ENCODE measurements at places on chromosomes 11 and 22. TPM values are rescaled to one million over a fixed set of nuclear protein-coding genes. Genes with fewer than 3 reads are reported as not detected.

DNA sequence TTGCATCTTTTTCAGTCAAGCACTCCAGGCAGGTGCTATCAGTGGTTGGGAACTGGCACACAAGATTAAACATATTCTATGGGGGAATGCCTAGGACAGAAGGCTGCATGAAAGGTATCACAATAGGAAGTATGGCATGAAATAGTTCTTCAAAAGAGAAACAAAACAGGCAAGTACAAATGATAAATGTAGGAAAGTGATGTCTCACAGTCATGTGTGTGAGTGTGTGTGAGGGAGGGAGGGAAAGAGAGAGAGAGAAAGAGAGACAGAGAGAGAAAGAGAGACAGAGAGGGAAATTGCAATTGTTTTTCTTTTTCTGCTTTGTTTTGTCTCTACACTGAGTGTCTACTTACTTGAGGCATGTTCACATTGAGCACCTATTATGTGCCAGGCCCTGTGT is 456.3 kb downstream of the MIAT start:
- no peak overlapping the region for H3K27ac ChIP-seq
- H3K27me3 ChIP-seq, result no peaks in the 10 kb centered on the region
- no peak overlapping the region for H3K4me3 ChIP-seq
- peaks cover 18% of the 10 kb centered on the region for H3K4me1 ChIP-seq
- no peaks in the 10 kb centered on the region for H3K36me3 ChIP-seq
- no peak for DNase-seq

DNA sequence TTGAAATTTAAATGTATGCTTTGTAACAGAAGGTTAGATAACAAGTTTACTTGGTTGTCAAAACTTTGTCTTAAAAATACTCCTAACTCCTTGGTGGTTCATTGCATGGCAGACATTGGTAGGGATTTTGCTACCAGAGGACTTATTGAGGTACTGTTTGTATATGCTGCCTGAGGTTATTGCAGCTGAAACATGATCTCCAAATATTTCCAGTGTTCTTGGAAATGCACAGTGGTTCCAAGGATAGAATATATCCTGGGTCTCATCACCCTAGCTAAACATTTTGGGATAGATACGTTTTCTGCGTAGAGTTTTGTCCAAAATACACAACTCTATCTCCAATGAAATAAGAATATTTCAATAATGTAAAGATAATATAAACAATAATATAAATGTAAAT is 109.2 kb downstream of the RAB38 start:
- no peak overlapping the region for H3K4me3 ChIP-seq
- H3K36me3 ChIP-seq, result no peaks in the 10 kb centered on the region

- DNase-seq, result no peak
- H3K27ac ChIP-seq, result no peak overlapping the region
- no peaks in the 10 kb centered on the region for H3K36me3 ChIP-seq
- no peaks in the 10 kb centered on the region for H3K4me1 ChIP-seq
- no peaks in the 10 kb centered on the region for H3K27me3 ChIP-seq
These were observed 375.4 kb downstream of the DDX10 start for GRCh38 chr11:109040303-109040702.

DNA sequence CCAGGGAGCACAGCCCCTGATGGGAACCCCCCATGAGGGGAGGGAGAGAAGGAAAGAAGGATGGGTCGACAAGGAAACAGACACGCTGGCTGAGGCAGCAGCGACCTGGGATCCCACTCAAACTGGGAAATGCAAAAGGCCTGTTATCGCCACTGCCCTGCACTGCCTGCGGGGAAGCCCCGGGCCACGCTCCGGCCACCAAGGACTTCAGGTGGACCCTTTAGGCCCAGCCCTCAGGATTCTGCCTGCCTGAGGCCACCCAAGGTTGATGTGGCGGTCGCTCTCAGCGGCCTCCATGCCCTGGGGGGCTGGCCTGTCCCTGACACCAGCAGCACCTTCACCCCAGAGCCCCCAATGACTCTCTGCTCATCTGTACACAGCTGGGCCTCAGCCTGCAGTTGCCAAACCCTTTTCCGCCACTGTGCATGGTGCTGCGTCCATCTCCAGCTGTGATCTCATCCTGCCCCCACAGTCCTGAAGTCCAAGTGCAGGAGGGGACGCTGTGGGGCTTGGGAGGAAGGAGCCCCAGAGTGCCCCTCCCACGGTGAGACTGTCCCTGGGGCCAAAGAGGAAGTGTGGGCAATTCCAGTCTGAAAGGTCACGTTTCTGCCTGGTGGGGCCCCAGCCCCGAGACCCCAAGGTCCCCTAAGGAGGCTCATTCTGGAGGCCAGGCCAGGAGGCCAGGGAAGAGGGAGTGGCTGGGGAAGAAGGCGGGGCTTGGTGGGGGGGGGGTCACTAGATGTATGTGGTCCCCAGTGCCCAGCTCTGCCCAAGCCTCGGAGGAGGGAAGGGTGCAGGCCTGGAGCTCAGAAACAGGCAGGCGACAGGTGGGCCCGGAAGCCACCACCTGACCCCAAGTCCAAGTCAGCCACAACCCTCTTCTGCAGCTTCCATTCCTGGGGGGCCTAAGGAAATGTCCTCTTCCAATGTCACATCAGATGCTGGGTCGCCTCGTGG is 31.6 kb downstream of the OSBPL5 start:
- H3K27ac ChIP-seq, result no peak overlapping the region
- H3K36me3 ChIP-seq, result no peaks in the 10 kb centered on the region
- peaks cover 14% of the 10 kb centered on the region for H3K4me1 ChIP-seq
- H3K4me3 ChIP-seq, result no peak overlapping the region
- H3K27me3 ChIP-seq, result no peaks in the 10 kb centered on the region

GAB2 gene
- 17.8 TPM for total RNA-seq
